Spleen (tissue), 13 donors: ENCODE measurements at places on chromosomes 3 and 15.
A peak's percentile ranks its signal among the peaks of the same experiment; 100 is the strongest.

DNA sequence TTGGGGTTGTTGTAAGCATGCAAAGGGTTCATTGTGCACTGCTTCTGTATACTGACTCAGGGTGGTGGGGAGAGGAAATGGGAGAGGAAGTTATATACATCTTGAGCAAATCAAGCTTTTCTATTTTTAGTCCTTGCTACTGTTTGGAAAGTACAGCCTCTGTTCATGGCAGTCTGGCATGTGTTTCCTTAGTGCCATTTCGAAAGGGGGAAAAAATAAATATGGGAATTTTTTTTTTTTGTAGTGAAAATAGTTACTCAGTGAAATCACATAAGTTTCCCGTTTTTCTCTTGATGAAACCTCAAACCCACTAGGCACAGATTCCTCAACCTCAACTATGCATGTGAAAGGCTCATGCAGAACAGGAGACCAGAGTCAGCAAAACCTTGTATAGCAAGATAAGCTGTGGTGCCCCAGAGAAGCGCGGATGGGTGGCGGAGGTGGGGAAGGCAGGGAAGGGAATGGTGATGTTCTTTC is 353.3 kb downstream of the LPP start:
- no peak for DNase-seq

- DNase-seq: no peak
These were observed 32.6 kb upstream of the GABRB3 start for GRCh38 chr15:26805470-26805869.

GRCh38 chr15:101038327-101039003 is 119.3 kb downstream of the LRRK1 start:
- peak; percentile 20 for DNase-seq

DNA sequence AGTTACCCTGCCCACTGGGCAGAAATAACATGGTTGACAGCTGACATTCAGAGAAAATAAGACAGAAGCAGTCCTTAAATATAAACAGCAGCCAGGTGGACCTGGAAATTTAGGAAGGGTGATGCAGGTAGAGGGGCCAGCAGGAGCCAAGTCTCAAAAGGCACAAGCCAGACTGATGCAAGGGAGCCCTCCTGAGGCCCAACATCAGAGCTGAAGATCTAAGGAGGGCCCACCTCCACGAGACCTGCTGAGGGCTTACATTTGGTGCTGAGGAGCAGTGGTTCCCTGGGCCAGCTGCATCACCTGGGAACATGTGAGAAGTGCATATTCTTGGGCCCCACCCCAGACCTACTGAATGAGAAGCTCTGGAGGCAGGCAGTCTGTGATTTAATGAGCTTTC is 105.5 kb upstream of the TRIM42 start:
- no peak for DNase-seq

GRCh38 chr15:91938136-91938535 is 84.6 kb downstream of the SLCO3A1 start:
- no peak for DNase-seq
